Fibroblast of skin of back (primary cell): ENCODE measurements at places on chromosomes 11 and 22.

DNA sequence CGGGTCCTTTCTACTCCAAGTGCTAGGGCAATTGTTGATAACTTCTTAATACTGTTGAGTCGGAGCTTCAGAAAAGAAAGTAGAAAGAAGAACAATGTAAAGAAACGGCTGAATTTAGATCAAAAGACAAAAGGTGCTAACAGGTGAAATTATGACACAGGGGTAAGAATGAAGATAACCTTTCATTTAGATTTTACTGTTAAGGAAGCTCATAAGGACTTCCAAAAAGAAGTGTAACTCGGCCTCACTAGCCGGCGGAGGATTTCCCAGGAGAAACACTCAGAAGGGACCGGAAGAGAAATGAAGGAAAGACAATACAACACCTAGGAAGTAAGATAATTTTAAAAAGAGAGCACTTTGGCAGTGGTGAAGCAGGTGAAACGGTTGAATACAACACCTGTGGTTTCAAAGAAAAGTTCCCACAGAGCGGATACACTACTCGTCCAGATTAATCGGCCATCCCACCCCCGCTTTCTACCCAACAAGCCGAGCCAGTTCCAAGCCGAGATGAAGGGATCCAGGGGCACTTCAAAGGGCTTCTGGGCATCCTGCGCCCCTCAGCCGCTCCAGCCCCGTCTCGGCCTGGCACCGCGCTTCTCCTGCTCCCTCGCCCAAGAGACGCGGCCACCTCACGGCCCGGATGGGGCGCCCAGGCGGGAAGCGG is 737 bp downstream of the PPP2R1B start:
- no peak for DNase-seq

DNA sequence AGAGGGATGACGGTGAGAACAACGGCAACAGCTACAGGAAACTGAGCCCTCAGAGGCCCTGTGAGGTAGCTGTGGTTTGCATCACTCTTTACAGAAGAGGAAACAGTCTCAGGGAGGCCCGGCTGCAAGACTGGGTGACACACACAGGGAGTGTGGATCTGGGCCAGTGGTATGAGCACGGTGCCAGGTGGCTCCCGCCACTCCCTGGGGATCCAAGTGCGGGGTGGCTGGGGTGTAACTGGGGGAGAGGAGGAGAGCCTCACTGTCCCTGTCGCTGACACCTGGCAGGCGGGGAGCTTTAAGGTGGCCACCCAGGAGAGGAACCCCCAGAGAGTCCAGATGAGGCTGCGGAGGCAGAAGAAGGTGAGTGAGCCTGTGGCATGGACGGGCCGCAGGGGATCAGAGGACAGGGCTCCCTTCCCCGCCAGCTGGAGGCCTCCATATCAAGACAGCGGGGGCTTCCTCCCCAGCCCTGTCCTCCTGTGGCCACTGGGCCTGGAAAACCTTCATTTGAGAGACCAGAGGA is 5.6 kb downstream of the RGL4 start:
- DNase-seq: no peak

- DNase-seq: no peak
Measured at GRCh38 chr11:133901316-133901715, 55.5 kb downstream of the IGSF9B start.

GRCh38 chr11:6030708-6031405 is at the start of gene OR56A1:
TSS of gene OR56A1 (minus strand) at chr11:6030758. CDS start at chr11:6027692, 3,066 bp downstream.
- no peak for DNase-seq

DNA sequence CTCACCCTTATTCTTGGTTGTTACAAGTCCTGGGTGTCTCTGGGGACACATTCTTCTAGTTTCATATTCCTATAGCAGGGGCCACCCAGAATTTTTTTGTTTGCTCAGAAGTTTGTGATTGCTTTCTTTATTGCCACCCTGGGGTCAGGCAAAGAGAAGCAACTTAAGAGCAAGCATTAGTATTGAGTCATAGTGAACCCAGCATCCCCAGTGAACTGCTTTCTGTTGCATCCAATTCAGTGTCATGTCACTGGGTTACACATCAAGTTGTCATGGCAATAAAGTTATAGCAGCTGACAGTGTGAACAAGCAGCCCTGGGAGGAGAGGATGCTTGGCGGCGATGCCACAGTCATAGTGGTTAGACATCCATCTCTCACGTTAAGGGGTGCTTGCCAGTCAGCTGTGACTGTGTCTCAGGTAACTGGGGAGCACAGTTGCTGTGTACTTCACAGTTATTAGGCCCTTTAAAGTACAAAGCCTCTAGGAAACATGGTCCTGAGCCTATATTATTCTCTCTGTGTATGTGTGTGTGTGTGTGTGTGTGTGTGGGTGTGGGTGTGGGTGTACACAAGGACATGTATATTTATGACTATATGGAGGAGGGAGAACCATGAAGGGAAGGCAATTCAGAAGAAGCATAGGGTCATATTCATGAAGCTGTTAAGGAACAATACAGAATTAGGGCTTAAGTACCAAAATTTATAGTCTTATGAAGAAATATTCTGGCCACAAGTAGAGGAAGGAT is 52.5 kb downstream of the TRIM44 start:
- peak; percentile 66 for DNase-seq

GRCh38 chr11:69531717-69532088 is 50.2 kb downstream of the LINC01488 start:
- DNase-seq: no peak

DNA sequence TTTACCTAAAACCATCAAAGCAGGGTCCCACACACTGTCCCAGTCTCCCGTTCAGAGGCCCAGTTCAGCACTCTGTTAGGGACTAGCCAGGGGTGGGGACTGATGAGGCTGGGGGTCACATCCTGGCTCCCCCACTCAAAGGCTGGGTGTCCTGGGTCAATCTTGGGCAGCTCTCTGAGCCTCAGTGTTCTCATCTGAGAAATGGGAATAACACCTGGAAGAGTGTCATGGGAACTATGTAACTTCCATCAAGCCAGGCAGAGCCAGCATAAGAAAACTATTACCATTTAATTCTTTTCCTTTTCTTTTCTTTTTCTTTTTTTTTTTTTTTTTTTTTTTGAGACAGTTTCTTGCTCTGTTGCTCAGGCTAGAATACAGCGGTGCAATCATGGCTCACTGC is 38.4 kb downstream of the TPST2 start:
- DNase-seq: no peak

DNA sequence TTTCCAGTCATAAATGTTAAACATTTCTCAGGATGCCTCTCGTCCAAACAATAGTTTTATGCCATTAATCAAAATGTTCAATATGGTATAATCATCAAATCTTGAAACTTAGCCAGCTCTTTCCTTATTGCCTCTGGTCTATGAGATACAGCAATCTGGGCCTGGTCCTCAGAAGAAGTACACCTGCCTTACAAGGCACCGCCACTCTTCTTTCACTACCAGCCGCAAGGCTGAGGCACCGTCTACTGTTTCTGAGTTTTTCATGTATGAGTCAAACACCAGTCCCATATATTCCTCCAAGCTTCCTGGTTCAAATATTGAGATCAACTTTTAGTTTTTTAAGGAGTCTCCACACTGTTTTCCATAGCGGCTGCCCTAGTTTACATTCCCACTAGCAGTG is 600.6 kb upstream of the FAT3 start:
- DNase-seq: no peak

- no peak for DNase-seq
Measured at GRCh38 chr11:73013021-73013420, 129.1 kb downstream of the FCHSD2 start.

DNA sequence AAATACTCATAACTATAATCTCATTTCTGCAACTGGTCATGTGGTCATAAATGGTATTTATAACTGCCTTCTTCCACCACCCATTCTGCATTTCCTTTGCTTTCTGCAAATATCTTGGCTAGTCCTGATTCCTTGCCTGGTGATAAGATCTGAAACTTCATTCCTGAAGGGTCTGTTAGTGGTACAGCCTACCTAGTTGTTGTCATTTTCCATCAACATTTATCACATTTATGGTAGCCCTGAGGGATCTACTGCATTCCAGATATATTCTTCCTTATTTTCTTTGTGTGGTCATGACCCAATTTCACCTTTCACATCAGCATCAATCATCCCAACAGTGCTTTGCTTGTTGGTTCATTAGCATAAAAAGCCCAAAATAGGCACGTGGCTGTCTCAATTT is 50.1 kb downstream of the DDX6 start:
- no peak for DNase-seq

- DNase-seq: no peak
Measured at GRCh38 chr11:1036303-1036923, at the start of gene MUC6. TSS of gene MUC6 (minus strand) at chr11:1036718. CDS start at chr11:1036655, 63 bp downstream.

DNA sequence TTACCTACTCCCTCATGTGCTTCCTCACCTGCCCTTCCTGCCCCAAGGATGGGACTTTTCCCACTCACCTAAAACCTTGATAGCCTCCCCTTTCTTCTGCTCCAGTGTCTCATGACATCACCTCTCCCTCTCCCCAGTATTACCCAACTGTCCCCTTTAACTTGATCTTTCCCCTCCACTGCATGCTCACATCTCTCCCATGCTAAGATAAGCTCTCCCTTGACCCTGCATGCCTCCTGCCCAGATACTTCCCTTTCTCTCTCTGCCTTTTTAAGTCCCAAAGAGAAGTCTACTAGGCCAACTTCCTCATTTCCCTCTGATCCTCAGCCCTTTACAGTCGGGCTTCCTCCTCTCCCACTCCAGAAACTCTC is 14.8 kb downstream of the CD3E start:
- DNase-seq: no peak

DNA sequence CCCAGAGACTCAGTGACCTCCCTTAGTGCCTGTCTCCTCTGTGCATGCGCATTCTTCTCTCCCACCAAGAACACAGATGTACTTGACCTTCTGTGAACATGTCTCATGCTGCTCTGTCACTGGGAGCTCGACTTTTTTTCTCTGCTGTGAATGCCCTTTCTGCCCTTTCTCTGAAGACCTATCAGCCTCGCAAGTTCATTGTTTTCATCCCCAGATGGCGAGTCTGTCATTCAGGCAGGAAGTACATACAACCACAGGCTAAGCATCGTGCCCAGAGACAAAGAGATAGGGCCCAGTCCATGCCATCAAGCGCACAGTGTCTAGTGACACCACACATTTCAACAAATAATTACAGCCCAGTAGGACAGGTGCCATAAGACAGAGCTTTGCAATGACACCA is 50.4 kb upstream of the RAB1B start:
- DNase-seq: no peak

- no peak for DNase-seq
Measured at GRCh38 chr11:27496461-27496860, 10.1 kb downstream of the LIN7C start.

DNA sequence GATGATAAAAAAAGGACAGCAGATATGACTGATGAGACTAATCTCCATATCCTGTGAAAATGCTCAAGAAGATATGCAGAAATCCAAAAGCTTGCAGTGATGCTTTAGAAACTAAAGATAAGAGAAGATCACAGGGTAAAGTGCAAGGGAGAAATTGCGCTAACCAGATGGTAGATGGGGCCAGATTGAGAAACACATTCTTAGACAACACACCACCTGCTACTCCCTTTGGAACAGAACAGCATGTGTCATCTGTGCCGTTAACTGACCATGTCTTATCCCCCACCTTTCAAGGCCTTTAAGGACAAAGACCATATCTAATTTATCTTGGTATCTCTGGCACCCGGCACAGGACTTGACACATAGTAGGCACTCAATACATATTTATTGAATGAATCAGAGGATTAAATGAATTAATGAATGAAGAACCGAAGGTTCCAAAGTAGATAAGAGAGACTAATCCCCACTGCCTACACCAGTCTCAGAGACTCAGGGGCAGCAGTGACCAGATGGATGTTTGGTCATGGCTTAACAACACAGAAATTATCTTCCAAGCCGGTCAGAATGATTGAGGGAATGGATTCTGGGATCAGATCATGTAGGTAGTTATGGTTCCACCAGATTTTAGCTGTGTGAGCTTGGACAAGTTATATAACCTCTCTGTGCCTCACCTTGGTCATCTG is 12.3 kb upstream of the P2RY2 start:
- DNase-seq: no peak
